ENCODE measurements at places on chromosomes 1 and 21.

- DNase-seq = no peak
These were observed 24.0 kb upstream of the TDRD10 start for GRCh38 chr1:154478013-154478412.

- DNase-seq = no peak
These were observed 16.3 kb downstream of the CCDC17 start for GRCh38 chr1:45607404-45608074.

DNA sequence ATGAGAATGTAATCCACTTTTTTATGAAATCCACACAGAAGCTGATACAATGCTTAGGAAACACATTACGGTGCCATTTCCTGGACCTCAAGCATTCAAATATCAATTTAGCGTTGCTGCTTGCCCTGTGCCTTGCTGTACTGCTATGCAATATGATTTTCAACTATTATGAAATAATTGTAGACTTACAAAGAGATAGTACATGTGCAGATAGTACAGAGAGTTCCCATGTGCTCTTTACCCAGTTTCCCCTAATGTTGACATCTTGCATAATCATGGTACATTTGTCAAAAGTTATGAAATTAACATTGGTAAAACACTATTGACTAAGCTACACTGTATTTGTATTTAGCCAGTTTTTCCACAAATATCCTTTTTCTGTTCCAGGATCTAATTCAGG is 37.7 kb upstream of the PTBP2 start:
- no peak for DNase-seq

- DNase-seq = no peak
These were observed 316.8 kb upstream of the SNX7 start for GRCh38 chr1:98344731-98345130.

DNA sequence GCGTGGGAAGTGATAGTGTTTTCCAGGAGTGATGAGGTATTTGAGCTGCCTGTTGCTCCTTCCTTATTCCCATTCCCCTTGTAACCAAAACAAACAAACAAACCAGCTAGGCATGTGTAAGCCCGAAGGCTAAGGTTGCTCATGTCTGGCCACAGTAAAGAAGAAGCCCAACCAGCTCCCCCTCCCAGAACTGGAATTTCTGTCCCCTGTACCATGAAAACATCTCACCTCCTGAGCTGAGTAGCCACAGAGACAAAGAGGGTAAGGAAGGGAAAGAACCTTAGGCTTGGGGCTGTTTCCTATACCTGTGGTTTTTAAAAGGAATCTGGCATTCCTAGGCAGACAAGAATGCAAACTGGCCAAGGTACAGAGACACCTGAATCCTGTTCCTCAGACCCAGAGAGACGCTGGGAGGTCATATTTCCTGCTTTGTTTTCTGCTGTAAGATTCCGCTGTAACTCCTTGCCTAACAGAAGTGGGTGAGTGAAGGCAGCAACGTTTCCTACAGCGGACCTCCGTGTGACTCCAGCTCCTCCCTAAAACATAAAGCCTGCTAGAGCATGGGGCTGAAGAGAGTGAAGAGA is 41.7 kb upstream of the RAB4A start:
- no peak for DNase-seq

- DNase-seq = no peak
These were observed 44.5 kb upstream of the HMGB4 start for GRCh38 chr1:33819290-33819912.

GRCh38 chr1:214337015-214337414 is 56.1 kb downstream of the SMYD2 start:
- no peak for DNase-seq

Measured in NCI-H2171 (cell line).